ENCODE measurements at places on chromosomes 6 and 20.
A peak's percentile ranks its signal among the peaks of the same experiment; 100 is the strongest.

- no peak for DNase-seq
Measured at GRCh38 chr6:79993012-79993910, 11.2 kb upstream of the TTK start.

DNA sequence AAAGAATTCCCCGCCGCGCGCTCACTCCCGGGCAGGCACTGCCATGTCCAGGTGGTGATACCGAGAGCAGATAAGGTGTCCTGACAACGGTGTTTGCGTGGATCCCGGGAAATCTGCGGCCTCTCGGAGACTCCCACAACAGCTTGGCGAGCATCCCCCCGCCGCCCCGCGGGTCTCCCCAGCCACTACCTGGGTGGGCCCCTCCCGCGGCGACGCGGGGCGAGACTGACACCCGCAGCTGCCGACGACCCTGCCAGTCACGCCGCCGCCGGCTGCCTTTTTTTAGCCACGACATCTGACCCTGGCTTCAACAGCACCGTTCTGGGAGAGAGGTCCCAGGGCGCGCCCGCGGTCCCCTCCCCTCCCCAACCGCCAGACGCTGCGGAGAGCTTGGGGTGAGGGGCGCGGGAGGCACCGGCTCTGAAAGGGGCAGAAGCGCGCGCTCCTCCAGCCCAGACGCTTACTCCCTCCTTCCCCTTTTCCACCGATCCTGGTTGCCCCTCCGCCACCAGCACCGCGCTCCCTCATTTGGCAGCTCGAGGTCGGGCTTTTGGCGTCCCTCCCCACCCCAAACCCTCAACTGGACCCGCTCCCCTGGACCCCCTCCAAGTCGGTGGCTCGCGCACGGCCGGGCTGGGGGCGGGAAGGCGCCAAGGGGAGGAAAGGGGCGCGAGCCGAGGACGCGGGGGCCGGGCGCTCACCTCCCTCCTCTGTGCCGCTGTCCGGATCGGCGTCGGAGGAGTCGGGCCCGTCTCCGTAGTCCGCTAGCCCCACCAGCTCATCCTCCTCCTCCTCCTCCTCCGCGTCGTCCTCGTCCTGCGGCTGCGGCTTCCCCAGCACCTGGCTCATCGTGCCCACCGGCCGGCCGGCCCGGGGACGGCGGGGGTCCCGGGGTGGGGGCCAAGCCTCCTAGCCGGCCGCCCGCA is 665 bp downstream of the RRAGD start:
- peak; percentile 26 for DNase-seq

DNA sequence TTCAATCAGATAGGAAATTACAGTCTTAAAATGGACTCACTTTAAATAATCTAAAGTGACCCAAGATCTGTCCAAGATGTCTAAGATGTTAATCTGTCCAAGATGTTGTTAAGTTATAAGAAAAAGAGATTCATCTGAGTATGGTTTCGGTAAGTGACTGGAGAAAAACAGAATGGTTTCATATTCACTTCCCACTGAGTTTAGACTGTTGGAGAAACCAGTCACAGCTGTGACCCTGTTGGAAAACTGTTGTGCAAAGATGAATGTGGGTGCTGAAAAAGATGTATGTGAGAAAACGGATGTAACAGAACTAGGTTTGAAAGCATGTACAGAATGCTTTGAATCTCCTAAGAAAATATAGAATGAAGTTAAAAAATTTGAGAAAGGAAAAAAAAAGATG is 325.9 kb downstream of the COL12A1 start:
- no peak for DNase-seq

DNA sequence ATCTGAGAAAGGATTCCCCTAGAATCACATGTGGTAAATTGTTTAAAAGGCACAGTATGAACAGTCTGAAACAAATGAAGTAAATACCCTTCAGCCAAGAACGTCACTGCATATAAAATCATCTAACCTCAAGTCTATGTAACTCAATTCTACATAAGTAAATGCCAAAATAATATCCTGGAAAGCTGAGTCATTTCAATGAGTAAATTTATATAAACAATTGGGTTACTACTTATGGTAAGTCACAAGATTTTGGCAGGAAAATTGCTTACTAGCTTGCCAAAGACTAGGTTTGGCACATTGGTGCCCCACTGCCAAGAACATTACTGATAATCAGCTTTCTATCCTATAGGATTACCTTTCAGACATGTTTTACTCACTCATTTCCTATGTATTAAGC is 8.4 kb downstream of the GMDS start:
- peak; percentile 37 for DNase-seq
